ENCODE measurements at places on chromosomes 2 and 18.

DNA sequence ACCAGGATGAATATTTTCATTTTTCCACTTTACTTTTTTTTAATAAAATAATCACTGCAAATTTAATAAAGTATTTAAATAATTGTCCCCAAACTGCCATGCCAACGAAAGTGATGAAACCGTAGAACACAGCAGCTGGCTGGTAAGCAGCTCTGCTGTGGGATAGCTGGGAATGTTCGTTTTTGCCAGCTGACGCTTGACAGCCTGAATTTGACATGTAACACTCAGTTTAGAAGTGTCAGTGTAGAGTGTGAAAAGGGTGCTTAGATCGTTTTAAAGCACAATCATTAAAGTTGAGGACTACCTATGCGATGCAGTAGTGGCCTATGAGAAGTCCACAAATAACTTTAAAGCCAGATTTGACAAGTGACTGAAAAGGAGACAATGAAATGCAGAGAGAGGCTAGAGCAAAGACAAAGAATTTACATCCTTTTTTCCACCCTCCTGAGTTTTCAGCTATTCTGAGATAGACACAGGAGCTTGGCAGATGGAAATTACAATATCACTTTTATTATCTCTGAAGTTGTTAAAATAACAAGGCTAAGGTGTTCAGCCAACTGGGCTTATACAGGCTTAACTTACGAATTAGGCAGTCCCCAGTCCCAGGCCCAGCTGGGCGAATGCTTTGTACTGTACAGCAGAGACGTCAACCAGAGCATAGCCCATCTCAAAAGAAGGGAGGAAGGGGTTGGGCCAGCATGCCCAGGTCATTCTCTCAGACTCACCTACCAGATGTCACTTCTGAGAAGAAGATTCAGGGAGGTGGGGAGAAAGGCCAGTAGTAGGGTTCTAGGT lies 31.9 kb upstream of the SLC1A4 start:
- no peak for DNase-seq

GRCh38 chr18:12287131-12287681 lies 20.8 kb upstream of the TUBB6 start:
- no peak for DNase-seq

DNA sequence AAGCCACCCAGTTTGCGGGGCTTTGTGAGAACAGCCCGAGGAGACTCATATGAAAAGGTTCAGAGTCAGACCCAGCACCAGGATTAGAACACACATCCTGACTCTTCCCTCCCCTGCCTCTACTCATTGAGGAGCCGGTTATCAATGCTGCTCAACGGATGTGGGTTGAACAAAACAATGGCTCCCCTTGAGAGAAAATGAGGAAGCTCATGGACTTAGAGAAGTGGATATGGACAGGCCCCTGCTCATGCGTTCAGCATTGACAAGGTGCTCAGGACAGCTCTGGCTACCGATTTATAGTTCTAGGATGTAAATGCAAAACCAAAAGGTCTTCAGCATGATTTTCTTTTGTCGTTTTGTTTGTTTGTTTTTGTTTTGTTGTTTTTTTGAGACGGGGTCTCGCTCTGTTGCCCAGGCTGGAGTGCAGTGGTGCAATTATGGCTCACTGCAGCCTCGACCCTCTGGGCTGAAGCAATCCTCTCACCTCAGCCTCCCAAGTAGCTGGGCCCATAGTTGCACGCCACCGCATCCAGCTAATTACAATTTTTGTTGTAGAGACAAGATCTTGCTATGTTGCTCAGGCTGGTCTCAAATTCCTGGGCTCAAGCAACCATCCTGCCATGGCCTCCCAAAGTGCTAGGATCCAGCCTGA lies 32.0 kb upstream of the AGAP1 start:
- DNase-seq, result no peak

- DNase-seq, result no peak
Observed at GRCh38 chr2:101464841-101465240, 10.1 kb downstream of the RFX8 start.

GRCh38 chr2:75292826-75293225 lies 93.5 kb upstream of the TACR1 start:
- no peak for DNase-seq

GRCh38 chr2:77552956-77553355 lies 30.8 kb upstream of the LRRTM4 start:
- no peak for DNase-seq

DNA sequence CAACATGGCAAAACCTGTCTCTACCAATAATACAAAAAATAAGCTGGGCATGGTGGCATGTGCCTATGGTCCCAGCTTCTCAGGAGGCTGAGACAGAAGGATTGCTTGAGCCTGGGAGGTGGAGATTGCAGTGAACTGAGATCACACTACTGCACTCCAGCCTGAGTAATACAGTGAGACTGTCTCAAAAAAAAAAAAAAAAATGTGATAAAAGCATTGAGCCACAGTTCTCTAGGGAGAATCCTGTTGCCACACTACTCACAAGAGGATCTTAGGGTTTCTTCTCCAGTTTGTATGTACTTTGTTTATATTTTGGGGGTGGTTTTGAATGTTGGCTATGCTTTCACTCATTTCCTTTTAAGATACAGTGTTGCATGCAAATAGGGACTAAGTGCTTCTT lies 62.0 kb downstream of the TMEM185B start:
- no peak for DNase-seq

DNA sequence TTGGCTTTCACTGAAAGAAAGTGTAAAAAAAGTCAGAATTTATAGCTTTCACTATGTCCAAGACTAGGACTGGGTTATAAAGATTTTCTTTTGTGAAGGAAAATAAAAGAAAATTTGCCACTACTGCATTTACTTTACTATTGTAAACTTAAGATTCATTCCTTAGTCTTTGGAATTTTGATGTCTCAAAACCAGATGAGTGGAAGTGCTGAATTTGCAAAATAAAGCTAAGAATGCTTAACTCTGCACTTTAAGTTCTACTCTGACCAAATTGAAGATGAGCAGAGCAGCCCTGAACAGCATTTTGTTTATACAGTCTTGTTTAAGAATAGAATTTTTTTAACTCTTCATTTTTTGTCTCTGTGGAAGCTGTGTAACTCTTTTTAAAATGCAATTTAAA lies 102.4 kb downstream of the ICA1L start:
- no peak for DNase-seq

GRCh38 chr18:46732801-46733200 lies 24.1 kb downstream of the ST8SIA5 start:
- DNase-seq, result no peak

DNA sequence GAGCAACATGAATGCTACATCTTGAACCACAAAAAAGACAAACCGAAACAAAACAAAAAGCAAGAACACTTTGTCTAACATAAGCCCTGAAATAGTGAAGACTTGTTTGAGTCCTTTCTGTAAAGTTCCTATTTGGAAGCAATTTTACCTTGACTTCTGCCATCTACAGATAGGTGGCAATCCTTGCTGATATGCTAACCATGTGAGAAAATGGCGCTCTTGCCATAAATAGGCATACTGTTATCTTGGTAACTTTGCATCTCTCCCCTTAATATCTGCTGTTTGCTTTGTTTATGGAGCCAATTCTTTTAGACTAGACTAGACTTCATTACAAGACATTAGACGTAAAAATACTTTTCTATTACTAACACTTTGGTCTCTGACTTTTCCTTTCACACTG lies 49.4 kb upstream of the PNPT1 start:
- no peak for DNase-seq

GRCh38 chr2:240947176-240947575 lies 41.0 kb downstream of the CROCC2 start:
- no peak for DNase-seq

GRCh38 chr2:86764661-86765309 lies 25.9 kb downstream of the CD8A start:
- peak; percentile 33 for DNase-seq

- DNase-seq, result no peak
Observed at GRCh38 chr2:166333801-166334200, 41.9 kb downstream of the SCN9A start.

DNA sequence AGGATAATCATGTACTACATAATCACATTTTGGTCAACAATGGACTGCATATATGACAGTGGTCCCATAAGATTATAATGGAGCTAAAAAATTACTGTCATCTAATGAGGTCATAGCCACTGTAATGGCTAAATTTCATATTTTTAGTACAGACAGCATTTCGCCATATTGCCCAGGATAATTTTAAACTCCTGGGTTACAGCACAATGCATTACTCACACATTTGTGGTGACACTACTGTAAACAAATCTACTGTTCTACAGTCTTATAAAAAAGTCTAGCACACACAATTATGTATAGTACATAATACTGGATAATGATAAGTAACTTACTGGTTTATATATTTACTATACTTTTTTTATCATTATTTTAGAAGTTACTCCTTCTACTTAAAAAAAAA lies 12.8 kb downstream of the EIF2AK2 start:
- DNase-seq, result no peak
